ENCODE measurements at places on chromosomes 3 and 15. TPM values are rescaled to one million over a fixed set of nuclear protein-coding genes. Genes with fewer than 3 reads are reported as not detected.

The MYL3 gene
- total RNA-seq, result not detected

The SHC4 gene
- 5.0 TPM for total RNA-seq

The C3orf80 gene
- total RNA-seq, result not detected

The CD200 gene
- 15.6 TPM for total RNA-seq

The SKOR1 gene
- total RNA-seq, result 1.7 TPM

The NUP210 gene
- 6.7 TPM for total RNA-seq

The RETNLB gene
- total RNA-seq, result not detected

The PLCL2 gene
- 24.7 TPM for total RNA-seq

The FBXO40 gene
- total RNA-seq, result 0.21 TPM

The ATP13A5 gene
- not detected for total RNA-seq

The CRABP1 gene
- total RNA-seq, result not detected

The CBLB gene
- 86.2 TPM for total RNA-seq

The UROC1 gene
- total RNA-seq, result not detected

The CFAP100 gene
- total RNA-seq, result 2.8 TPM

The CILP gene
- total RNA-seq, result 10.5 TPM

The GOLGA8M gene
- 0.26 TPM for total RNA-seq

The A4GNT gene
- total RNA-seq, result not detected

The GATM gene
- total RNA-seq, result 23.7 TPM

The ENTPD3 gene
- total RNA-seq, result 0.88 TPM

The FETUB gene
- total RNA-seq, result not detected

The KLHL24 gene
- total RNA-seq, result 188 TPM

The SLC9C1 gene
- total RNA-seq, result 1.7 TPM

The DHFR2 gene
- 2.1 TPM for total RNA-seq

The ZNF80 gene
- total RNA-seq, result not detected

The MESP2 gene
- total RNA-seq, result not detected

The MUC20 gene
- total RNA-seq, result 7.3 TPM

The GALNT15 gene
- total RNA-seq, result 35.1 TPM

The LRRN1 gene
- total RNA-seq, result 19.1 TPM

Measured in uterus (tissue), 4 donors.